ENCODE measurements at places on chromosomes 5 and 9.
A peak's percentile ranks its signal among the peaks of the same experiment; 100 is the strongest.

- no peak for DNase-seq
These were observed 14.8 kb downstream of the ACO1 start for GRCh38 chr9:32399110-32399815.

DNA sequence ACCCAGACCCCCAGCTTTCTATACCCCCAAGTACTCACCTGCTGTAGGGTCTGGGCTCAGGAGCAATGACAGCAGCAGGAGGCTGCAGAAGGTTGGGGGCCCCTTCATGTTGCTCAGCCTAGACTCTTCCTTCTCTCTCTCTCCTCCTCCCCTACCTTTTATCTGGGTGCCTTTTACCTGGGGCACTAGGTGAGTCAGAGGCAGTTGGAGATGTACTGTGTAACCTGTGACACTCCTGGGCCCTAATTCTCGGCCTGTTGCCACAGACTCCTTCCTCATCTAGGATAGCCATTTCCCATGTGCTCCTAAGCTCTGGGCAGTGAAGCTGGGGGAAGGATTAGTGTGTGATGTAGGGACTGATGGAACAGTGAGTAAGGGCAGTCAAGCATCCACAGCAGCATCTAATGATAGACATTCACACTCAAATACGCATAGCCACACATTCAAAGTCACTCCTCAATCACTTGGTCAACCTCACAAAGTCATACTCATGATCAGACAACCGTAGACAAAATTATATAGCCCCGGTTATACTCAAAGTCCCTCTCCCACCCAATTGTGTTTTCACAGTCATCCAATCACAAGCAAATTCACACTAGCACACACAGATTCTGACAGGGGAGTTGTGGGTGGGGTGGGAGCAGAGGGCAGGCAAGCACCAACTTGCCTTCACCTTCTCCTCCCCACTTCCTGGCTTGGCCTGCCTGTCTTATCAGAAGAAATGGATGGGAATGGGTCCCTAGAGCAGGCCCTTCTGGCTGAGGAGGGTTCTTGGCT, at the start of gene CCL27:
Gene CCL27, minus strand, starts transcription at position 132 of the 777 bp plus-strand sequence. Its CDS starts 24 bp downstream, at position 108.
- DNase-seq, result no peak

- DNase-seq, result no peak
These were observed 44.8 kb upstream of the ALDOB start for GRCh38 chr9:101480386-101480785.

DNA sequence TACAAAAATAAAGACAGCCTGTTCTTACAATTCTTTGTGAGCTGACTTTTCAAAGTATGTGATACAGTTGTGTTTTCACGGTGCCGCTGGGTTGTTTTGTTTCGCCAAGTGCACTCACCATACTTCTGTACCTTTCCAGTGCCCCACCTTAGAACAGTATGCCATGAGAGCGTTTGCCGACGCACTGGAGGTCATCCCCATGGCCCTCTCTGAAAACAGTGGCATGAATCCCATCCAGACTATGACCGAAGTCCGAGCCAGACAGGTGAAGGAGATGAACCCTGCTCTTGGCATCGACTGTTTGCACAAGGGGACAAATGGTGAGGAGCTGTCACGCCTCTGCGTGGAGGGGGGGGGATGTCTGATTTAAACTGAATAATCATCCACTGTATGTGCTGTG, 12.9 kb downstream of the CCT5 start:
- no peak for DNase-seq

- DNase-seq, result peak; percentile 55
These were observed 22.6 kb upstream of the RAPGEF1 start for GRCh38 chr9:131762356-131762932.

GRCh38 chr5:109113608-109114007, 296.2 kb downstream of the PJA2 start:
- DNase-seq, result no peak

GRCh38 chr5:158354958-158355357, 496.0 kb upstream of the CLINT1 start:
- DNase-seq, result no peak

GRCh38 chr5:59092758-59093157, 509.9 kb downstream of the RAB3C start:
- no peak for DNase-seq

DNA sequence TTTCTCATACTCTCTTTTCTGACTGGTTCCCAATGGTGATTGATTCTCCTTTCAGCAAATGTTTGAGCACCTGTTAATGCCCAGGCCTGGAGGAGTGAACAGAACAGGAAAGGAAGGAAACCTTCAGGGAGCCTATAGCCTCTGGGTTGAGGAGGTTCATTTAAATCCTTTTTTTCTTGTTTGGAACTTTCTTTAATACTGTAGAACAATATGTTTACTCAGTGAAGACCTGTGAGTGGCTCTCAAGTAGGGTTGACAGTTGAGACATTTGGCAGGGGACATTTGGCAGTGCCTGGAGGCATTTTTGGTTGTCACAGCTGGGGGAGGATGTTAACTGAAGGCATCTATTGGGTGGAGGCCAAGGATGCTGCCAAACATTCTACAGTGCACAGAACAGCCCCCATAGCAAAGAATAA, 6.1 kb upstream of the FAM120AOS start:
- DNase-seq, result no peak

DNA sequence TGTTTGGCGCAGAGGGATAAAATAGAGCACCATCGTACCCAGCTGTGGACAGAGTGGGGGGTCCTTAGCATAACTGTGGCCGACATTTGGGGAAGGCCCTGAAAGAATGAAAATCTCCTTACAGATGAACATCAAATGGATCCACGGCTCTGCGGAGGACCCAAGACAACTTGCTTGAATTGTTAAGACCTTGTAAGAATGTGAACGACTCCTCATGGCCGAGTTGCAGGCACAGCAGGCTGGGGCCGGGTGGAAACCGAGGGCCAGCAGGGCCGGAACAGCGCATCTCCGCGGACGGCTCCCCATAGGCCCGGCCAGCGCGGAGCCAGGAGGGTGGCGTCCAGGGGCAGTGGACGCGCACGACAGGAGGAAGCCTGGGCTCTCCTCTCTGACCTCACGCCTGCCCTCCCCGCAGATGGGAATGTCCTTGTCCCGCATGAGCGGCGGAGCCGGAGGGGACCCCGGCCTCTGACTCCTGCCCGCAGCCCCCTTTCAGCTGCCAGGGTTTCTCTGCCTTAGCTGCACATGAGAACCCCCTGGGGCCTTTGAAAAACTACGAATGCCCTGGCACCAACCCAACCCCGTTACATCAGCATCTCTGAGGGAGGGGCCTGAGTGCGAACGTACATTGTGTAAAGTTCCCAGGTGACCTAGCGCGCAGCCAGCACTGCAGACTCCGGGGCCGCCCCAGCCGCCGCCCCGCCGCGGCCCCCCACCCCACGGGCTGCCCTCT, 36.2 kb upstream of the PTCH1 start:
- DNase-seq, result no peak

DNA sequence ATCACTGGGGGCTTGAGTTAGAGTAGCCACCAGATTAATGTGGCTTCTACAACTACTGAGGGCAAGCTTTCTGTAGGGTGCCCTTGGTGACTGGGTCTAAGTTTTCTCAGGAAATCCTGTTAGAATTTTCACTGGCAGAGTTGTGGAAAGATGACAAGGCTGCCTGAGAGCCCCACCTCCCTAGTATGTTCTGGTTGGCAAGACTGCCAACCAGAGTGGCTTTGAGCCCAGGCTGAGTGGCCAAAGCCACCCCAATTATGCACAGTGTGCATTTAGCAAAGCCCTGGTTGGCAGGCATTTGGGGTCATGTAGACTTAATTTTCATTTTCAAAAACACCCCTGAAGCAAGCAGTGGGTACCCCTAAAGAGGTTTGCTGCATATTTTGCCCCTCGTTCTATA, 136.7 kb upstream of the HAPLN1 start:
- no peak for DNase-seq

DNA sequence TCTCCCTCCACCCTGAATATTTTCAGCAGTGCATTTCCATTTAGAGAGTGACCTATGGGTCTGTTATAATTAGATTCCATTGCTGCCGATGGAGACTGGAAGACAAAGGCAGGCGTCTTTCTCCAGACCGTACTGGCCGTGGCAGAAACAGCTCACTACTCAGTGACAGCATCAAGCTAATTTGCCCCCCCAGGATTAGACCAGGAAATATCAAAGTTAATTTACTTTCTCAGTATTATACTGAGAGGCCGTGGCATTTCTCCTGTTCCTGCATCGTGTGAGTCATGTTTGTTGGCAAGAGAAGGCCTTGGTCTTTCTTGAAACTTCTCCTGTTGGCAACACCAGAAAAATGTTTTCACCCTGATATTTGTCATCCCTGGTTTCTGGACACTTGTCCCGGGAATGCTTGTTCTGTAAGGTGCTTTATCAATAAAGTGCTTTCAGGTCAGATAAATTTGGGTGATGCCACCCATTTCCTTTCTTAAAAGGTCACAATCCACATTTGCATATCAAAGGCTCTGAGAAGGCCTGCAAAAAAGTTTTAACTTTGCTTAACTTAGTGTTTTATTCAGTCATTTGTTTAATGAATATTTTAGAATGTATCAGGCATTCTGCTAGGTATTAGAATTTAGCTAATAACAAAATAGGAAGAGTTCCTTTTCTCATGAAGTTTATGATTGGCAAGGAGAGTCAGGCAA, 28.4 kb downstream of the SV2C start:
- no peak for DNase-seq

DNA sequence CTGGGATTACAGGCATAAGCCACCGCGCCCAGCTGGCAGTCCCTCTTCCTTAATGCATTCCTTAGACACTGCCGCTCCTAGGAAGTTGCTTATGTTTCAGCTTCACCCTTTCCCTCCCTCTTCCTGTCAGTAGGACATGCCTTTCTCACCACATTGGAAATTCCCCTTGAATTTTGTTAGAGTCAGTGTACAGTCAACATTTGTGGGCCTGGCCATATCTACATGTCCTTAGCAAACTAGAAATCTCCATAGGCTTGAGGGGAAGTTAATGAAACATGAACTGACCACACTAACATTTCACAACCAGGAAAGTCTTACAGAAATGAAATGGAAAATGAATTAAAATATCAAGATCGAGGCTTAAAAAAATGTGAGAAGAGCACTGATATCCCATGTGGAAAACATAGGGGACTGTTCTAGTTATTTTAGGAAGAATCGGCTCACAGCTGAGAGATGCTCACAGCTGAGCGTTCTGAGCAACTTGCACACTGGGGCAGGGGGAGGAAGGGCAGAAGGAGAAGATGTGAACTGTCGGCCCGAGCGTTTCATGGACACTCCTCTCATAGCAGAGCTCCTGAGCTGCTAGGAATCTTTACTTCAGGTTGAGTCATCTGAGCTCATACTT, 21.1 kb upstream of the LVRN start:
- no peak for DNase-seq

- DNase-seq, result no peak
These were observed 1092.0 kb downstream of the MAT2B start for GRCh38 chr5:164597293-164597900.

DNA sequence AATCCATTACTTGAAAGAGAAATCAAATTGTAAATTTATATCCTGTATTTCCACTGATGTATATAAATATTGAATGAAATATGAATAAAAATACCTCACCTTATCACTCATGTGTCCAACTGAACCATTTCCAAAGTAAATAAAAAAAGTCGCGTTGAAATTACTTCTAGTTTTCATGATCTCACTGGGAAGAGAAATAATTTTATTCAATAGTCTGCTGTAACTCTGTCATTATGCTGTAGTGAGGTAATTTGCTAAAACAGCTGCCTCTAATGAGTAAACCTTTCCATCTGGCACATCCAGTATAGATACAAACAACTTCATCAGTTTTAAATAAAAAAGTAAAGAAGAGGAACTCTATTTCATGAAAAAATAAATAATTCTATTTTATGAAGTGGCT, 611.5 kb downstream of the ZNF608 start:
- no peak for DNase-seq

DNA sequence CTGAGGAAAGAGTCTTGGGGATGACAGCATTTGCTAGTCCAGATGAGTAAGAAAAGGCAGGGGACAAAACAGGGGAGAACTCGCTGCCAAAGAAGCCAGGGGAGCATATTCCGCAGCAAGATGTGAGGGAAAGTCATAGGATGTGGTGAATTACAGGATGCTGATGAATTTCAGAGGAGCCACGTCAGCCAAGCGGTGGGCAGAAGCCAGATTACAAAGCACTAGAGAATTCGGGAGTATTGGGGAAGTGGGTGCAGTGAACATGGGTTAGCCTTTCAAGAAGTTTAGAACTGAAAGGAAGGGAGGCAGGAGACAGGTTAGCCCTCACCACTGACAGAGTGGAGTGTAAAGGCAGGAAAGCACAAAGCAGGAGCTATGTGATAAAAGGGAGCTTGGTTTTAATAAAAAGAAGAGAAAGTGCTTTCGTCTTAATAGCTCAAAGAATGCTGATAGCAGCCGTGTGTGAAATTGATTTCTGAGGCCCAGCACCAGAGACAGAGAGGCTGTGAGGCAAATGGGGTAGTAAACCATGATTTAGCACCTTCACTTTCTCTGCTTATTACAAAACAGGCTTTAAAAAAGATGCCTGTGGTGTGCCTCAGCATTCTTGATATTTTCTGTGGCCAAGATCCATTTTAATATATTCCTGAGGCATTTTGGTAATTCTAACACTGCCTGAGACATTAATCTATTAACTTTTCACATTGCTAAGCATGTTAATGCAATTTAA, 16.9 kb downstream of the ADAMTSL1 start:
- no peak for DNase-seq

DNA sequence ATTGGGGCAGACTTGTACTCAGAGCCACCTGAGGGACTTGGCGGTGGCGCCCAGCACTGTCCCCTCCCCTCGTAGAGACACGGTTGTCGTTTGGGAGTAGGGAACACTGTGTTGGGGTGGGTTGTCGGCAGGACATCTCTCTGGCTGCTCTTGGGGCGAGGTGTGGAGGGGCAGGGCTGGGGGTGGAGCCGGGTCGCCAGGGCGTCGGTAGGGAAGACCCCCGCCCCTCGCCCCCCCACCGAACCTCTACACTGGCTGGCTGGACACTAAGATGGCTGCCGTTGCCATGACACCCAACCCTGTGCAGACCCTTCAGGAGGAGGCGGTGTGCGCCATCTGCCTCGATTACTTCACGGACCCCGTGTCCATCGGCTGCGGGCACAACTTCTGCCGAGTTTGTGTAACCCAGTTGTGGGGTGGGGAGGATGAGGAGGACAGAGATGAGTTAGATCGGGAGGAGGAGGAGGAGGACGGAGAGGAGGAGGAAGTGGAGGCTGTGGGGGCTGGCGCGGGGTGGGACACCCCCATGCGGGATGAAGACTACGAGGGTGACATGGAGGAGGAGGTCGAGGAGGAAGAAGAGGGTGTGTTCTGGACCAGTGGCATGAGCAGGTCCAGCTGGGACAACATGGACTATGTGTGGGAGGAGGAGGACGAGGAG, 778 bp downstream of the TRIM41 start:
- no peak for DNase-seq

- DNase-seq, result no peak
These were observed 45.0 kb downstream of the COL23A1 start for GRCh38 chr5:178545176-178545575.

GRCh38 chr9:120893611-120894307, 16.8 kb upstream of the PHF19 start:
- no peak for DNase-seq

All from stimulated activated CD8-positive, alpha-beta memory T cell treated with anti-CD3 and anti-CD28 coated beads, Interleukin-12 subunit alpha, Interleukin-12 subunit beta, amount 100 ng/mL, for 4 hours (primary cell).